Right renal cortex interstitium (tissue), 3 donors: ENCODE measurements at places on chromosomes 16 and 17. TPM values are rescaled to one million over a fixed set of nuclear protein-coding genes. Genes with fewer than 3 reads are reported as not detected.

Gene KRT33B
- polyA plus RNA-seq = not detected

Gene UNC45B
- polyA plus RNA-seq = 0.25 TPM

Gene CTRB2
- polyA plus RNA-seq = not detected

Gene CCL17
- polyA plus RNA-seq = not detected

Gene ALOX12
- 1.8 TPM for polyA plus RNA-seq

- no peak for DNase-seq
These were observed 8.4 kb downstream of the VPS9D1 start for GRCh38 chr16:89712274-89712781.

- no peak for DNase-seq
These were observed 18.3 kb downstream of the ITGAX start for GRCh38 chr16:31373235-31373634.

- DNase-seq = no peak
These were observed 40.2 kb downstream of the GRB2 start for GRCh38 chr17:75365009-75365930.

- DNase-seq = no peak
These were observed 213.4 kb downstream of the SLC39A11 start for GRCh38 chr17:72878975-72879660.

GRCh38 chr17:9446528-9446927, 129.1 kb downstream of the STX8 start:
- no peak for DNase-seq

DNA sequence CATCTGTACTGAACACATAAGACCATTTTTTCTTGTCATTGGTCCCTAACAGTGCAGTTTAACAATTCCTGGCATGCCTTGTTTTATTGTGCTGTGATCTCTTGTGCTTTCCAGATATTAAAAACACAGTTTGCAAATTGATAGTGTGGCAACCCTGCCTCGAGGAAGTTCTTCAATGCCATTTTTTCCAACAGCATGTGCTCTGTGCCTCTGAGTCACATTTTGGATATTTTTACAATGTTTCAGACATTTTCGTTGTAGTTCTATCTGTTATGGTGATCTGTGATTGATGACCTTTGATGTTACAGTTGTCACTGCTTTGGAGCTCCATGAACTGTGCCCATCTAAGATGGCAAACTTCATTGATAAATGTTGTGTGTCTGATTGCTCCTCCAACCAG, 66.2 kb downstream of the GOSR1 start:
- no peak for DNase-seq

- DNase-seq = no peak
These were observed 40.2 kb upstream of the SMPD3 start for GRCh38 chr16:68488554-68488953.

DNA sequence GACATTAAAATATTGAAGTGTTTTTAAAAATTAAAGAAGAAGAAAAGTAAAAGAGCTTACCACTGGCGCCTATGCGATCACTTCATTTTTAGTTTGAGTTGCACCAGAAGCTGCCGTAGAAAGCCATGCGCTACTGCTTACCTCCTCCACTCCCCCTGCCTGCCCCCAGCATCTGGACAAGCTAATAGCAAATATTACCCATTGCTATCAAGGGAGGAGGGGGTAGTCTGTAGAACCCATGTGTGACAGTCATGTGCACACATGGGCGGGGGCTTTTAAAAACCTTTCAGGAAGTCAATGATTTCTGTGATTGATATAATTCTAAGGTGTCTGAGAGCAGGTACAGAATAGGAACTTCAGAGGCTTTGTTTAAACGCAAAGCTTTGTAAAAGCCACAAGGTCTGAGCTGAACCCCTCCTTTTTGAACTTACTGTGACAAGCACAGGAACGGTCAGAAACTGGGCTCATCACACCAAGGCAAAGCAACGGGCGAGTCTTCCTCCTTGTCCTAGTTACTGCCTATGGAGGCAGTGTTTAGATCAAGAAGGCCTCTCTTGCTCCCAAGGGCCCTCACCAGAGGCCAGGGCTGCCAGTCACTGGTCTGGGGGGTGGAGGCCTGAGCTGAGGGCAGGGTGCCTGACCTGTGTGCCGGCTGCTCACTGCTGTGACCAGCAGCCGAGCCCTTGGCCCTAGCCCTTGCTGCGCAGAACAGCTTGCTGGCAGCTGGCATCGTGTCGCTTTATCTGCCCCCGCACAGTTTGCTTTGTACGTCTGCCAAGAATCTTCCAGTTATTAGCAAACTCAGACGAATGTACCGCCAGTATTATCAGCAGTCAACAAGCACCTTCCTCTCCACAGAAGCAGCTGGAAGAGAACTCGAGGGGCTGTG, 15.0 kb downstream of the GINS2 start:
- DNase-seq = no peak

DNA sequence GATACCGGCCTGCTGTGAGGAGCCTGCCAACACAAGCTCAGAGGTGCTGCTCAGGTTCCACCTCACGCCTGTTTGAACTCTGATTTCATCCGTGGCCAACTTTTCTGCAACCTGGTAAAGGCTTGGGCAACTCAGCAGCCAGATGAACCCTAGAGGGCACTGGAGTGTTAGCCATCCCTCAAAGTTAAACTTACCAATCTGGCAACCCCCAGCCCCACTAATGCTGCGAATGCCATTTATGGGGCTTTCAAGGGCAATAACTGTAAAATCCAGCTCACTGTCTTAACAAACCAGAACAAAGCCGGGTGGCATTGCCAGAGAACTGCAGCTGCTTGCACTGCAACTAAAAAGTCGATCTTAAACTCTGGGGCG, 105.5 kb downstream of the AXIN2 start:
- DNase-seq = no peak

DNA sequence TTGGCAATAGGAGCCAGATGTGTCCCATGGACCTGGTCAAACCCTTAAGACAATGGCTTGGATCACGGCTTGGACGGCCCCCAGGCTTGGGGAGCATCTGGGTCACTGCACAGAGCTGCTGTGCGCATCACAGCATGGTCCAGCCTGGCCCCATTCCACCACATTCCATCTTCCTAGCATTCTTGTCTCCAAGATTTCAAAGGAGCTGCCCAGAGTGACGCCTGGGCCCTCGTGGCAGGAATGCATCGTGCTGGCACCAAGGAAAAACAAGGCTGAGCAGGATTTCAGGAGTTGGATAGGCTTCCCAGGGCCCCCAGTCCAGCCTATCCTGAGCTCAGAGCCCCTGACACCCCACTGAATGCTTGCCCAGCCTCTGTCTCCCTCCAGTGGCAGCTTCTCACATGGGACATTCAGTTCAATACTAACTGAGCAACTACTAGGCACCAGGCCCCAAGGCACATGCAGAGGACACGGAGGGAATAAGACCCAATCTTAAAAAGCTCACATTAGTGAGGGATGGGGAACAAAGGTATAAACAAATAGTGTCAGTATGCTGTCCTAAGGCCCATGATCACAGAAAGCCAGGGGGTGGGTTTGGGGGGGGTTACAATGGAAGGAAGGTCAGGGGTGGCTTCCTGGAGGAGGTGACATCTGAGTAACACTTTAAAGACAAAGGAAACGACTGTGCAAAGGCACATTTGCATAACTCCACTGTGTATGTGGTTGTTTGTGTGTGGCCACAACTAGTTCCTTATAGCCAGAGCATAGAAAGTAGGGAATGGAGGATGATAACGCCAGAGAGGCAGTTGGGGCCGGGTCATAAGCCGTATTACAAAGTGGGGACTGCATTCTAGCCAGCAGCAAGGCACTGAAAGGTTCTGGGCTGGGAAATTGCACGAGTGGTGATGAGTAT, 34.1 kb downstream of the TK2 start:
- DNase-seq = no peak
